ENCODE measurements at places on chromosomes 12 and 14.
A peak's percentile ranks its signal among the peaks of the same experiment; 100 is the strongest.

- no peak for DNase-seq
Measured at GRCh38 chr12:4117386-4118016, 156.1 kb upstream of the CCND2 start.

- no peak for DNase-seq
Measured at GRCh38 chr12:132395908-132396305, 66.5 kb upstream of the GALNT9 start.

GRCh38 chr14:66254038-66254437 is 232.1 kb upstream of the CCDC196 start:
- no peak for DNase-seq

GRCh38 chr14:22897357-22897756 is 14.3 kb downstream of the REM2 start:
- DNase-seq, result no peak

- DNase-seq, result no peak
Measured at GRCh38 chr12:52054231-52054832, 3.1 kb downstream of the NR4A1 start.

- no peak for DNase-seq
Measured at GRCh38 chr12:89760783-89761182, 52.1 kb upstream of the ATP2B1 start.

GRCh38 chr14:95535226-95536021 is 574 bp downstream of the GLRX5 start:
- no peak for DNase-seq

DNA sequence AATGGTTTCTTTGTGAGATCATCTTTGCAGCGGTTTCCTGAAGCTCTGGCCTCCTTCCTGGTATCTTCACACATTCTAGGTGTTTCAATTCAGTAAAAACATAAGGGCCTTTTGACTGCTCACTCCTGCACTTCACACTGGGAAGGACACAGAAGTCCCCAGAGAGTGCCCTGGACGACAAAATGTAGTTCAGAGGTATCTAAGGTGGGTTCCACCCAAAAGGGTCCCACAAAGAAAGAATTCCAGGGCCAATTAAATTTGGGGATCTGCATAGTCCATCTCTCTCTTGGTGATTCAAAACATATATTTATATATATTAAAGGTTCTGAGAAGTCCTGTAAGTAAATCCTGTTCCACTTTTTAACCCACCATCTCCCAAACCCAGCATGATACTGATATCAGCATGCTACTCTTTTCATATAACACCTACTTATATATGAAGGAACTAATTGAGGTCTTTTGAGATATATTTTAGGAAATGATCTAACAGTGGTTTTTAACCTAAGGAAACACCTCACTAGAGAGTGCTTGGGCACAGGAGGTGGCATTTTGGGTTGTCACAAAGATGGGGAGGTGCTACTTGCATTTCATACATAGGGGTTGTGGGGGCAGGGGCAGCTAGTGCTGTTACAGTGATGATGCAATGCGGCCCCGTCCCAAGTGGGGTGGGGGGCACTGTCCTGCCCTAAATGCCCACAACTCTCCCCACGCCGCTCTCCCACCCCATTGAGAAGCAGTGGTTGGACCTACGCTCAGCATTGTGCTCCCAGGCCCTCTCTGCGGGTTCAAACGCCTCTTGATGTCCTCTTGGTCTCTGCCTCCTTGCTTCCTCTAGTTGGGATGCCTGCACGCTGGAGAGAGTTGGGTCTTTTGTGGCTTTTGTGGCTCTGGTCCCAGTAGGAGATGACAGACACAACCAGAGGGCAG is 109.4 kb downstream of the ARF6 start:
- DNase-seq, result peak; percentile 71
